Stimulated activated CD8-positive, alpha-beta memory T cell treated with anti-CD3 and anti-CD28 coated beads, Interleukin-7, amount 100 ng/mL, for 24 hours (primary cell): ENCODE measurements at places on chromosomes 3 and 15.

- no peak for DNase-seq
Observed at GRCh38 chr15:70752193-70752635, 11.1 kb downstream of the UACA start.

DNA sequence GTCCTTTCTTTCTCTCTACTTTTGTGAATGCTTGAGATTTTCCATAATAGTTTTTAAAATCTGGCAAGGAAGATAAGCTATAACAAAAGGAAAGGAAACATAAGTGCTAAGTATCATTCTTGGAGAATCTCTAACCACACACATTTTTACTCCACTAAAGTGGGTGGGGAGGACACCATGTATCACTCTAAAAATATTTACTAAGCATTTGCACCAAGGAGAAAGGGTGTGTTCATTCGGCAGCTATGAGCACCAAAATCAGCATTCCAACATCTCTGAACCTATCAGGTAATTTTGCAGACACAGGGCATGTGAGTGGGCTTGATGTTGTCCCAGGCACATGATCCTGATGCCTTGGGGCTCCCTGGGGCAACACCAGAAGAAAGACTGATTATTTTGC is 5.5 kb downstream of the B4GALT4 start:
- DNase-seq, result no peak

DNA sequence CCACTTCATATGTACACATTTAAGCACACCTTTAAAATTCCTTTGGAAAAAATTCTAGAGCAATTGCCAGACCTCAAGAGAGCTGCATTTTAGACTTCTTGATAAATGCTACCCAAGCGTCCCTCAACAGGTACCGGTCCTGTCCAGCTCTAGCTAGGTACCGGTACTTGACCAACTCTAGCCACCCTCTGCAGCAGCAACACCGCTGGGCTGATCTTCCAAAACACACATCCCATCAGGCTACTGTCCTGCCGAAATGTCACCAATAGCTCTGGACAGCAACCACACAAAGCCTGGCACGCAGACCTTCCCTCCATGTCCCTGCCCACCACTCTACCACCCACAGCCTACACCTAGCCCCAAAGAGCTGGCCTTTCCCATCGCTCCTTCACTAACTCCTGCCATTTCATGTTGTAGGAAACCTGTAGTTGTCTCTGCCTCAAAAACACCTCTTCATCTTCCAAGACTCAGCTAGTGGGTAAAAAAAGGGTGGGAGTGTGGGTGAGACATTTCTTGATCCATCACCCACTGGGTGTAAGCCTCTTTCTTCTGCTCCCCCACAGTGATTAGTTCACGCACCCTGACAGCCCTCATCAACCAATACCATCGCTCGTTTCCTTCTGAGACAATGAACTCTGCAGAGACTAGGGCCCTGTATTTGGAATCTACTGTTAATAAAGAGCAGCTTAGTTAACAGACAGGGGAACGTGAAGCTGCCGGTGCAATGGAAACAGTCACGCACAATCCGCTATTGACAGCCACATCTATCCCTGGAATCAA is 6.8 kb downstream of the CHSY1 start:
- no peak for DNase-seq

DNA sequence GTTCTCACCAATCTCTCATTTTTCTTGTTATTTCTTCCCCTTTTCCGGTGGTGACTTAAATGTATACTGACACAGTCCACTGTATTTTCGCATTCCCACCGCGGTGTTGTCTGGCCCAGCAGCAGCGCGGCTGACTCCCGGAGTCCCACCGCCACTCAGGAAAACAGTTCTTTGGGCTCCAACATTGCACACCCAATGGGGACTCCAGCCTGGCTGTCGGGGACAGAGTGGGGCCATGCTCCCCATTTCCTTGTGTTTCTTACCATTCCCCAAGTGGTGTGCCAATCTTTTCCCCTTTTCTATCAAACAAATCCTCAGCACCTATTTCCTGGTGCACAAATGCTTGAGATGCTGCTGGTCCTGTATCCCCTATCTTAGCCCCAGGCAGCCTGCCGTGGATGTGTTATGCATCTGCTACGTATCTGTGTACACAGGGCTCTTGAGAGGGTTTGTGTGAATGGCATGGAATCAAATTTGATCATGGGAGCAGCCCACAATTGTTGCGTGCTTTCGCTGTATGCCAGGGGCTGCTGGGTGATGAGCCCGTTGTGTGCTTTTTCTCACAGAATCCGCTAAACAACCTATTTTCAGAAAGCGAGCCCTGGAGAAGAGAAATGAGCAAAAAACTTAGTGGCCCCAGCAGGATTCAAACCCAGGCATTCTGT is 219.1 kb upstream of the RGMA start:
- no peak for DNase-seq

- DNase-seq, result no peak
Observed at GRCh38 chr15:42494998-42495360, 455 bp upstream of the SNAP23 start.

DNA sequence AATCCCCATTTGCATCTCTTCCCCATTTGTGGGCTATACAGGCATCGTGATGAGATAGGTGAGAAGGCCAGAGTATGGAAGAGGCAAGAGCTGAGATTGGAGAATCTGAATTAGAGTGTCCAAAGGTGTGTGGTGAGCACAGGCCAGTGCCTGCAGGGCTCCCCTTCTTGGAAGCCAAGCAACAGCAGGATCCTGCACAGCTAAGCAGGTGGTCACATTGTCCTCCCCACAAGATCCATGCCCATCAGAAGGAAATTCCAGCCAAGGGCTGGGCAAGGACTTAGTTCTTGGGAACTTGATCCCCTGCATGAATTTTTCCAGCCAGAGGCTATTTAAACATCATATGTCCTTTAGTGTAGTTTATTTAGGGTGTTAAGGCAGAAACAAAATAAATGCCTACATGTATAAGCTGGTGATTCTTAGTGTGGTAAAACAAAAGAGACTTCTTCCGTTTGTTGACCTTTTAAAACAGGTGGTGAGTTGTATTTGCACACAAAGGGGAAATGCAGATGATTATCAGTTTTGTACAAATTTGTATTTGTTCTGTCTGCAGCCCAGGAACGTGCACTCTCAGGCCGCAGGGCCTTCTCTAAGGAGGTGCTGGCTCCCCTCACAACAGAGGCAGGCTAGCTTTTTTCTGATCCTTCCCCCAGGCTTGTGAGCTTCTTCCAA is 110.2 kb downstream of the PLCL2 start:
- no peak for DNase-seq

- DNase-seq, result no peak
Observed at GRCh38 chr3:43155464-43156121, 49.7 kb upstream of the POMGNT2 start.

DNA sequence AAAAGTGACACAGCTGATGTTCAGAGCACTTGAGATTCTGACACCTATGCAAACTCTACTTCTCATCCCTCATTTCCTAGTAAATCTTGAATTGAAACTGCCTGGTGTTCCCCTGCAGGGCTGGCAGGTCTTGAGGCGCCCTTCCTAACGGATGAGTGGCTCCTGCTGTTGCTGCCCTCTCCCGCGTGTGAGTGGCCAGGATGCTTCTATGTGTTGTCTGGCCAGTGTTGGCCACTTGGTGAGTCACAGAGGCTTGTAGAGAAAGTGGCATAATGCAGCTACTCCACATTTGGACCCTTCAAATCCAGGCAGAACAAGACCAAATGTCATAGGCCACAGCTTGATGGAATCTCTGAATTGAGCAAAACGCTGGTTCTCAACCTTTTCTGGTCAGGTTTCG is 63.6 kb downstream of the MOBP start:
- DNase-seq, result no peak

GRCh38 chr3:72976281-72976741 is 20.3 kb upstream of the PPP4R2 start:
- DNase-seq, result no peak

DNA sequence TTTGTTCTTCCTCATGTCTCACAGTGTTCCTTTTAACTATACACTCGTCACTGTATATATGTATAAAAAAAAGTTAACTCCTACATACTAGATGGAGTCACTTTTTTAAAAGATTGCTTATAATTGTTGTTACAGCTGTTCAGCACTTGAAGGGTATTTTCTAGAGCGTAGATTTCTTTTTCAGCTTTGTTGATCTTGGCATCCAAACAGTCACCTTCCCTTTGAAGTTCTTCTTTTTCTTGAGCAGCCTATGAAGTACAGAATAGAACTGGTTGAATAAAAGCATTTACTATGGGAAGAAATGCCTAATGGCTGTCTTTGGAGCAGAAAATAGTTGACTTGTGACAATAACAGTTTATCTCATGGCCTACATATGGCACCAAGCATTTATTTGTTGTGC is 17.8 kb downstream of the TTC14 start:
- DNase-seq, result no peak

DNA sequence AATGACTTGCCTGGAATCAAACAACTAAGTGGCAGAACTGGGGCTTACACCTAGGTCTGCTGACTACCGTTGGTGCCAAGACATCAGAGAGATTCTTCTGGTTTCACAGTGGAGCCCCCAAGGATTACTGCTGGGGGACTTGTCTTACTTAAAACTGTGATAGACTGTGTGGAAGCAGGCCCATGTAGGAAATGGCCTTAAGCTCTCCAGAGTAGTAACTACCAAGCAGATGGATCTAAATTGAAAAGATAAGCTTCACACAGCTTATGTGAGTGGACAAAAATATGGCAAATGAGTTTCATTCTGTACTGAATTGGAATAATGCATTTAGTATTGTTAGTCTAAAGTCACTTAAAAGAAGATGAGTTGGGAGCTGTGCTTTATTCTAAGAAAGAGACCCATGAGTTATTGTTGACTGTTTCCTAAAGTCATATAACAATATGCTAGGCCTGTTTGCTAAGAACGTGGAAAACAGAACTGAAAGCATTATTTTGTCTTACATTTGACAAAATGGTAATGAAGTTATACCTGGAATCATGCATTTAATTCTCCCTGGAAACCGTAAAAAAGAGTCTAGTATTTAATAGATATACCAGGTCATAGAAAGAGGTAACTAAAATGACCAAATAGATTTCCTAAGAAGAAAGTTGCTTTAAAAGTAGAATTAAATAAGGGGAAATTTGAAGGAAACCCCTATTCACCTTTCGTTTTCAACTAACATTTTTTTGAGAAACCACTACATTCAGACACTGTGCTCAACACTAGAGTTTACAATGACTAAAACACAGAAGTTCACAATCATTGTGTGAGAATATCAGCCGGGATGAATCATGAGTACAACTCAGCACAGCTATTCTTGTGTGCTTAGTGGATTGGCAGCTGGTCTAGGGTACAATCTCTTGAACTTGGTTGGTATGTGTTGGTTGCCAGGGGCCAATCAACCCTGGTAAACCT is 13.0 kb upstream of the MAPK6 start:
- DNase-seq, result no peak

DNA sequence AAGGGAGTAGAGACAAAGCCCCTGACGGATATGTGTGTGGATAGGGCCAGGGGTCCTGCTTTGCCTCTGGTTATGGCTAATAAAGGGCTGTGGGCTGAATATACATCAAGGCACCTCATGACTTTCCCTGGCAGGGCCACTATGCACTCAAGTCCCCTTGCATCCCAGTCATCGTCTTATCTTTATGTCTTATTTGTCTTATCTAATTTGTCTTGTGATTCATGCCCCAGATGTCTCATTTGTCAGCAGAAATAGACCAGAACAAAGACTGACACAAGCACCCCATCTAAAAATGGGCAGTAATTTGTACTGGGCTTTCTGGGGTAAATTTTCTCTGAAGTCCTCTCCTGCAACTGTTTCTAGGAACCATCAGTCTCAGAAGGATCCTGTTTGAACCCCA is 68.6 kb downstream of the ITGA11 start:
- no peak for DNase-seq

DNA sequence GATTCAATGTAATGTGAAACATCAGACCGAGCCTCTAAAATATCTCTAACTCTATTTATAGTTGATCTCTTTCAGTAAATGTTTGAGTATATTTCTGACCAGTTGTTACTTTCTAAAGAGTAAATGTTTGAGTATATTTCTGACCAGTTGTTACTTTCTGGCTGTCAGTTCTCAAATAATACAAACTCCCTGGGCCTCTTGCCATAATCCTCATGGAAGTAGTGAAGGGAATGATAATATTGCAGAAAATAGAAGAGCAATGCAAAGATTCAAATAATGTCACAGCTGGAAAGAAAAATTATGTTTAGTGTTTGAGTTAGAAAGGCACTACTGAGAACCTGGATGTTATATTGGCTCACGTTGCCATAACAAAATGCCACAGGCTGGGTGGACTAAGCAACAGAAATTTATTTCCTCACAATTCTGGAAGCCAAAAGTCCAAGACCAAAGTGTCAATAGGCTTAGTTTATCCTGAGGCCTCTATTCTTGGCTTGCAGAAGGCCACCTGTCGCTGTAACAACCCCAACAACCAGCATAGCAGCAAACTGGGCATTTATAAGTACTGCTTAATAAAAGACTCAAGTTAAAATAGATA is 470.6 kb upstream of the BCHE start:
- no peak for DNase-seq

DNA sequence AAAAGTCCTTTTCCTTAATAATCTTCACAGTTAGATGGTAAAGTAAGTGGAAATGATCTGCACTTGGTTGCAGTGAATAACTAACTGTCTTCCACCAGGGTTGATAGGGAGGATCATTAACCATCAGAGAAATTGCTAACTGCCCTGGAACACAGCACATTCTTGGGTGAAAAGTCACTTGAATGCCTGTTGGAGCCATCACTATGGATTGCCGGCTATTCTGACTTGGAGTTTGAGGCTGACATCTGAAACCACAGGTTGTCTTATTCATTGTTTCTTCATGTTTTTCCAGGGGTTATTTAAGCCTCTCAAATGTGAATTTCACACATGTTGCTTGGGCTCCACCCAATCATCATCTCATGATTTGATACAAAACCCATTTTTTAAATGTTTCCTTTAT is 901.4 kb downstream of the MCTP2 start:
- no peak for DNase-seq

DNA sequence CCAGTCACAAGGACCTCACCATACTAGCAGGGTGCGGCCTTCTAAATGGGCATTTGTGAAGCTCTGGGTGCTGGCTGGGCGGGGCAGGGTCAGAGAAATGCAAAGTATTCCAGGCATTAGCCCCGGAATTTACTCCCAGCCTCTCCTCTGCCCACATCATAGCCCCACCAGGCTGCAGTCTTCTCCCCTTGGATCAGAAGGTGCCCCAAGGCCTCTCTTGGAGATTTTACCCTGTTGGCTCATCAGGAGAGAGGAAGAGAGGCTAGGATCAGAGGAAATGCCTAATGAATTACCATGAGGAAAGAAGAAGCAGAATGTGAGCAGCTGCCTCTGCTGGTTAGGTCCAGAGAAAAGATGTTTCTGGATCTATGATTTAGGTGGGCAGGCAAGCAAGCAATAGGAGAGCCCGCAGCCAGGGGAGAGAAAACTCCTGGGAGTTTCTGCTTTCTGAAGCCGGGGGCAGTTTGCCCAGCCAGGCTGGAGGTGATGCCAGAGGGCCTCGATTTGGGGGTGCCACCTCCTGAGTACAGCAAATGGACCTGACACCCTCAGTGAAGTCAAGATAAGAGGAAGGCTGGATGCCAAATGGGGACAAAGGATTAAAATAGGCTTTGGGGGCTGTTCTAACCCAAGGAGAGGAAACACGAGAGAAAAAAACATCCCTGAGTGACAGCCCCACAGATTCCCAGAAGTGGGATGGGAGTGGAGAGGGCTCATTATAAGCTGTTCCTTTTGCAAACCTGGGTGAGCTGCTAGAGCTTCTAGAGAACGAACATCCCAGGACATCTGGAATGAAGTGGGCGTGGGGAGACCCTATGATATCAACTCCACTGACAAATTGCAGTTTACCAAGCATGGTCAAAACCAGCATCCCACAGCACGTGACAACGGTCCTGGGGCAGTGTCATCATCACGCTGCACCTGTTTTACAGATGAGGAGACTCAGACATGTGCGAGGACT is 65.4 kb downstream of the BDH1 start:
- DNase-seq, result no peak
